Transverse colon (tissue), 4 donors: ENCODE measurements at places on chromosomes 4 and X. TPM values are rescaled to one million over a fixed set of nuclear protein-coding genes. Genes with fewer than 3 reads are reported as not detected.

- no peak overlapping the region for H3K4me3 ChIP-seq
- no peak overlapping the region for H3K27ac ChIP-seq
- H3K27me3 ChIP-seq = no peaks in the 10 kb centered on the region
- DNase-seq = no peak
- H3K36me3 ChIP-seq = no peaks in the 10 kb centered on the region
- no peaks in the 10 kb centered on the region for H3K4me1 ChIP-seq
Observed at GRCh38 chrX:149569770-149570169, 17.5 kb downstream of the MAGEA9B start.

The RHOXF2B gene
- not detected for total RNA-seq

DNA sequence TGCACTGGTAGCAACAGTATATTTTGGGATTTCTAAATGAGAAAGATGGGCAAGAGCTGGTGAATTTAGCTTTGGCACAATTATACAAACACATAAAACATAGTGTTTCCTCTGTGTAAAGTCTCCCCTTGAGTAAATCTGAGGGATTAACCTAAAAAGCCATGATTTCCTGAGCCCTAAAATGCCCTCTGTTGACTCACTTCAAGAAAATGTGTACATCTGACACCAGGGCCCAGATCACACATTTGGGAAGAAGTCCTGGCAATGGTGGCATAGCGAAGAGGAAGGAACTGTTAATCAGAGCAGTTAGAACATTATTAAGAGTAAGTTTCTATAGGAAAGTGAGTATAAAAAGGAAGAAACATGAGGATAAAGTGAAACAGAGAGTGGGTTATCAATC lies 338.5 kb downstream of the SPOCK3 start:
- no peak for DNase-seq
- H3K27ac ChIP-seq = no peak overlapping the region
- no peak overlapping the region for H3K4me3 ChIP-seq
- no peaks in the 10 kb centered on the region for H3K36me3 ChIP-seq
- H3K27me3 ChIP-seq = no peaks in the 10 kb centered on the region

DNA sequence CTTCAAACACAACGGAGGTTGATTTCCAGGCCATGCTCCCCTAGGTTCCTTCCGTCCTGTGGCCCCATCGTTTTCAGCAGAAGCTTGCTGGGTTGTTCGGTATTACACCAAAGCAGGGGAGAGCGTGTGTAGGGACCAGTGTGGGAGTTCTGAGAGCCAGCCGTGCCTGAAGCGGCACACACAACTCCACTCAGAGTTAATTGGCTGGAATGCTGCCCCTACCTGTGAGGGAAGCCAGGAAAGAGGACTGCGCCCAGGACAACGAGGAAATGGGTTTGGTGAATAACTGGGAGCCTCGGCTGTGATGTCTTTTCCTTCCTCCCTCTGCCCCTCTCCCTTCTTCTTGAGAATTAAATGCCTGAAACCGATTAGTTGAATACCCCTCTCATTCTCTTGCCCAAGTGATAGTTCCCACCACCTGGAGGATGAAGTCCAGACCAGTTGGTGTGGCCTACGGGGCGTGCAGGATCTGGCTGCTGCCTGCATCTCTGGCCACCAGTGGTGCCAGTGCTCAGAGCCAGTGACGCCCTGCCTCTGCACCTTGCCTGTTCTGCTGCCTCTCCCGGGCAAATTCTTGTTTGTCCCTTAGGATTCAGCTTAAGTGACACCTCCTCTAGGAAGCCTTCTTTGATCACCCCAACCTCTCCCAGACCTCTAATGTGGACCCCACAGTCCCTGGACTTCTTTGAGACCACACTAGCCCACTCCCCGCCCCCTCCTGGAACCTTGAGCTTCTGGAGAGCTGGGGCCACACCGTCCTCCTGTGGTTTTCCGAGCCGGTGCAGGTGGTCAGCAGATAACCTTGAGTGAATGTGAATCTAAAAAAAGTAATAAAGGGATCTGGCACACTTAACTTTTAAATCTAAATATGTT lies 33.6 kb downstream of the TBC1D14 start:
- peak overlapping the region; percentile 22 for H3K4me3 ChIP-seq
- H3K27ac ChIP-seq = peak overlapping the region; percentile 89
- H3K27me3 ChIP-seq = no peaks in the 10 kb centered on the region
- peaks cover 43% of the 10 kb centered on the region for H3K4me1 ChIP-seq

GRCh38 chr4:5052204-5052702 lies 973 bp downstream of the STK32B start:
- peak overlapping the region; percentile 43 for H3K4me3 ChIP-seq
- peaks cover 6% of the 10 kb centered on the region for H3K4me1 ChIP-seq
- H3K27ac ChIP-seq = no peak overlapping the region
- no peak for DNase-seq
- no peaks in the 10 kb centered on the region for H3K36me3 ChIP-seq
- peaks cover 18% of the 10 kb centered on the region for H3K27me3 ChIP-seq

GRCh38 chr4:5050520-5051277 lies 581 bp upstream of the STK32B start:
- peaks cover 5% of the 10 kb centered on the region for H3K4me1 ChIP-seq
- no peaks in the 10 kb centered on the region for H3K36me3 ChIP-seq
- peak; percentile 54 for DNase-seq
- H3K27me3 ChIP-seq = peaks cover 18% of the 10 kb centered on the region

DNA sequence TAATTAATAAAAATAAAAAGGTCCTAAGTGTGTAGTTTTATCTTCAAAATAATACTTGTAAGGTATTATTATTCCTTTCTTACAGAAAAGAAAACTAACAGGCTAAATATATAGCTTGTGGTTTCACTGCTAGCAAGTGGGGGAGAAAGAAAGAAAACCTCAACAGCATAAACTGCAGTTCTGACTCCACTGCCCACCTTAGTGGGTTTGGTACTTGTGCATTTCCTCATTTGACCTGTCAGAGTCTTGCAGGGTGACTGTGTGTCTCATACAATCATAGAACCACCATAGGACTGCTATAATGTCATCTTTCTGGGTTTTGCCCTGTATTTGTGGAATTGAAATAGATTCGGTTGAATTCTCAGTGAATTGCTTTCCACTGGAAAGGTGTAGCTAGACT lies 94.7 kb upstream of the PUDP start:
- no peaks in the 10 kb centered on the region for H3K4me1 ChIP-seq
- H3K27ac ChIP-seq = no peak overlapping the region
- no peak overlapping the region for H3K4me3 ChIP-seq
- DNase-seq = no peak
- H3K27me3 ChIP-seq = no peaks in the 10 kb centered on the region
- H3K36me3 ChIP-seq = no peaks in the 10 kb centered on the region

- no peak for DNase-seq
- no peaks in the 10 kb centered on the region for H3K27me3 ChIP-seq
- no peak overlapping the region for H3K27ac ChIP-seq
- H3K4me1 ChIP-seq = no peaks in the 10 kb centered on the region
- H3K4me3 ChIP-seq = no peak overlapping the region
- H3K36me3 ChIP-seq = no peaks in the 10 kb centered on the region
Observed at GRCh38 chr4:180377741-180378140, 1865.5 kb upstream of the TENM3 start.

DNA sequence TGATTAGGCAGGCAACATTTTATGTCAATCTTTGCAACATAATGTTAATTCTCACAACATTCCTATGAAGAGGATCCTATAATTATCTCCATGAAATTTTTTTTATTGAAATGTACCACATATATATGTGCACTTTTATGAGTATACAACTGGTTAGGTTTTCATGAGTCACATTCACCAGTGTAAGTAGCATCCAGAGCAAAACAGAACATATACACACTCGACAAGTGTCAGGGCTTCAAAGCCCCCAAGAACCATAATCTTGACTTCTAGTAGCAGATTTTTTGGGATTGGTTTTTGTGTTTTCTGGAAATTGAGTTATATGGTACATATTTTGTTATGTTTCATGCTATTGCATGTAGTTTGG lies 62.4 kb downstream of the ARHGAP10 start:
- DNase-seq = no peak
- H3K36me3 ChIP-seq = no peaks in the 10 kb centered on the region
- H3K27ac ChIP-seq = no peak overlapping the region
- peaks cover under 1% of the 10 kb centered on the region for H3K4me1 ChIP-seq
- no peaks in the 10 kb centered on the region for H3K27me3 ChIP-seq
- H3K4me3 ChIP-seq = no peak overlapping the region

The MSX1 gene
- not detected for total RNA-seq

- no peaks in the 10 kb centered on the region for H3K36me3 ChIP-seq
- H3K4me3 ChIP-seq = no peak overlapping the region
- peaks cover 64% of the 10 kb centered on the region for H3K27me3 ChIP-seq
- DNase-seq = no peak
- H3K27ac ChIP-seq = no peak overlapping the region
Observed at GRCh38 chr4:4225915-4226605, 669 bp downstream of the OTOP1 start.

DNA sequence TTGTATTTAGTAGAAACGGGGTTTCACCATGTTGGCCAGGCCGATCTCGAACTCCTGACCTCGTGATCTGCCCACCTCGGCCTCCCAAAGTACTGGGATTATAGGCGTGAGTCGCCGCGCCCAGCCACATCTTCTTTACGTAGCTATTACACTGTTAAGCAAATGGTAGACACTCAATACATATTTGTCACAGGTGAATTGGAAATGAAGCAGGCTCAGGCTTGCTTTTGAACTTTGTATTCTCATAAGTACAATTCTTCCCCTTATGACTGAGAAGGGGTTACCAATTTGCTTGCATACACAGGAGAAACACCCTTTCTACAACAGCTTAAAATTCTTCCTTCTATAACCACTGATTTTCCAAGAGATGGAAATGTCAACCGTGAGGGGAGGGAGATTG lies 787 bp upstream of the SRPX2 start:
- peak overlapping the region; percentile 58 for H3K27ac ChIP-seq
- no peaks in the 10 kb centered on the region for H3K36me3 ChIP-seq
- no peaks in the 10 kb centered on the region for H3K27me3 ChIP-seq
- no peak overlapping the region for H3K4me3 ChIP-seq
- no peak for DNase-seq

The XAGE5 gene
- not detected for total RNA-seq

The GABRE gene
- total RNA-seq = 31.4 TPM

The FAM47B gene
- total RNA-seq = not detected

The ENPEP gene
- total RNA-seq = 1.9 TPM

The CLGN gene
- 2.4 TPM for total RNA-seq

GRCh38 chr4:176588436-176588835 lies 204.3 kb downstream of the VEGFC start:
- H3K36me3 ChIP-seq = no peaks in the 10 kb centered on the region
- no peak overlapping the region for H3K27ac ChIP-seq
- H3K4me3 ChIP-seq = no peak overlapping the region
- no peaks in the 10 kb centered on the region for H3K4me1 ChIP-seq
- no peaks in the 10 kb centered on the region for H3K27me3 ChIP-seq

The AGTR2 gene
- total RNA-seq = not detected

The ITIH6 gene
- not detected for total RNA-seq

The UCP1 gene
- total RNA-seq = not detected

DNA sequence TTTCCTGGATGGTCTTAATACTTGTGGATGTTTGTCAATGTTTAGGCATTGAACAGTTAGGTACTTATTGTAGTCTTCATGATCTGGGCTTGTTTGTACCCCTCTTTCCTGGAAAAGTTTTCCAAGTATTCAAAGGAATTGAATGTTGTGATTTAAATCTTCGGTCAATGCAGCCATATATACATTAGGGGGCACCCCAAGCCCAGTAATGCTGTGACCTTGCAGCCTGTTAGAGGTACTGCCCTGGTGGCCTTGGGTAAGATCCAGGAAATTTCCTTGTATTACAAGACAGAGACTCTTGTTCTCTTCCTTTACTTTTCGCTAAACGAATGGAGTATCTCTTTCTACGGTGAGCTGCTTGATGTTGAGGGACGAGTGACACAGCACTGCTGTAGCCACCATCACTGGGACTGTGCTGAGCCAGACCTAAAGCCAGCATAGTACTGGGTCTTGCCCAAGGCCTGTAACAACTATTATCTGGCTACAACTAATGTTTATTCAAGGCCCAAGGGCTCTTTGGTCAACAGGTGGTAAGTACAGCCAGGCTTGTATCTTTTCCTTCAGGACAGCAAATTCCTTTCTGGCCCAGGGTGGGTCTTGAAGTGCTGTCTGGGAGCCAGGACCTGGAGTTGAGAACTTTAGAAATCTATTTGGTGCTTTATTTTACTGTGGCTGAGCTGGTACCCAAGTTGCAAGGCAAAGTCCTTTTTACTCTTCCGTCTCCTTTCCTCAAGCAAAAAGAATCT lies 118.3 kb upstream of the ATOH1 start:
- no peak for DNase-seq
- H3K4me1 ChIP-seq = no peaks in the 10 kb centered on the region
- no peaks in the 10 kb centered on the region for H3K36me3 ChIP-seq
- H3K4me3 ChIP-seq = no peak overlapping the region

GRCh38 chr4:30116401-30116800 lies 603.8 kb upstream of the PCDH7 start:
- no peak for DNase-seq
- no peak overlapping the region for H3K27ac ChIP-seq

- no peak overlapping the region for H3K27ac ChIP-seq
- no peaks in the 10 kb centered on the region for H3K36me3 ChIP-seq
- peak; percentile 8 for DNase-seq
- no peaks in the 10 kb centered on the region for H3K4me1 ChIP-seq
- no peaks in the 10 kb centered on the region for H3K27me3 ChIP-seq
Observed at GRCh38 chr4:104677116-104677515, 182.4 kb upstream of the CXXC4 start.

The PNMA5 gene
- not detected for total RNA-seq

DNA sequence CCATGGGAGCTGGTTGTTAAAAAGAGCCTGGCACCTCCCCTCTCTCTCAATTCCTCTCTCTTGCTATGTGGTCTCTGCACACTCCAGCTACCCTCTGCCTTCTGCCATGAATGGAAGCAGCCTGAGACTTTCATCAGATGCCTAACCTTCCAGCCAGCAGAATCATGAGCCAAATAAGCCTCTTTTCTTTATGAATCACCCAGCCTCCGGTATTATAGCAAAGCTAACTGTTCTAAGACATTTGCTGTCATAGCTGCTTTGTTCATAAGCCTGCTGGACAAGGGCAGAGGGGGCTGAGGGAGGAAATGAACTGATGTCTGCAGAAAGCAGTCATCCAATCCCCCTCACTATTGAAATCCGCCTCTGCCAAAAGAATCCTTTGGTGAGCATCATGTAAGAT lies 196.7 kb downstream of the ZNF330 start:
- H3K4me1 ChIP-seq = no peaks in the 10 kb centered on the region
- no peaks in the 10 kb centered on the region for H3K36me3 ChIP-seq
- no peaks in the 10 kb centered on the region for H3K27me3 ChIP-seq
- no peak overlapping the region for H3K27ac ChIP-seq
- no peak for DNase-seq

GRCh38 chr4:152870606-152871005 lies 65.5 kb upstream of the FHDC1 start:
- no peaks in the 10 kb centered on the region for H3K36me3 ChIP-seq
- no peak overlapping the region for H3K27ac ChIP-seq
- no peaks in the 10 kb centered on the region for H3K27me3 ChIP-seq
- no peak for DNase-seq

The PPEF2 gene
- total RNA-seq = 0.32 TPM

GRCh38 chr4:109631532-109632108 lies 71.6 kb downstream of the MCUB start:
- no peaks in the 10 kb centered on the region for H3K27me3 ChIP-seq
- no peak overlapping the region for H3K27ac ChIP-seq
- peaks cover 5% of the 10 kb centered on the region for H3K4me1 ChIP-seq
- no peaks in the 10 kb centered on the region for H3K36me3 ChIP-seq
- no peak for DNase-seq
